ENCODE measurements at places on chromosomes 12 and 14.
A peak's percentile ranks its signal among the peaks of the same experiment; 100 is the strongest.

DNA sequence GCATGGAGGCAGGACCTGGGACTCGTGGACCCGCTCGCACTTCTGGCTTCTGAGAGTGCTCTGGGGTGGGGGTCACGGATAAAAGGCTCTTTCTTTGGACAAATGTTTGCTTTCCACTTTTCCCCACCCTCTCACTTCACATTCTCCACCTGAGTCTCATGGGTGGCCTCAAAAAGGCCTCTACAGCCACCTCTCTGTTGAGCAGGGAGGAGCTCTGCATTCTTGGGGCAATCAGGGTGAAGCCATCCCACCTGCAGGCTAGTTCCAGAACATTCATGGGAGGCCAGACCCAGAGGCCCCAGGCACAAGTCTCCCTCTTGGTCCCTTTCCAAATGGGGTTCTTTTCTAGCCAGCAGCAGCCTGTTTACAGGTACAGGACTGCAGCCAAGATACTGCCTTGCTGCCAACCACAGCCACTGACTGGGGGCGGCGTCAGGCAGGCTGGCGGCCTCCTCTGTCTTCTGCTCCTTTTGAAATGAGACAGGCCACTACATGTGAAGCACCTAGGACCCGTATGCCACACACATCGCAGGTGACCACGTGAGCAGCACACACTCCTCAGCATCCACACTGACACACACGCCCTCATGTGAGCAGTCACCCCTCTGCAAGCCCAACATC lies 18.2 kb upstream of the CEBPE start:
- DNase-seq, result no peak

DNA sequence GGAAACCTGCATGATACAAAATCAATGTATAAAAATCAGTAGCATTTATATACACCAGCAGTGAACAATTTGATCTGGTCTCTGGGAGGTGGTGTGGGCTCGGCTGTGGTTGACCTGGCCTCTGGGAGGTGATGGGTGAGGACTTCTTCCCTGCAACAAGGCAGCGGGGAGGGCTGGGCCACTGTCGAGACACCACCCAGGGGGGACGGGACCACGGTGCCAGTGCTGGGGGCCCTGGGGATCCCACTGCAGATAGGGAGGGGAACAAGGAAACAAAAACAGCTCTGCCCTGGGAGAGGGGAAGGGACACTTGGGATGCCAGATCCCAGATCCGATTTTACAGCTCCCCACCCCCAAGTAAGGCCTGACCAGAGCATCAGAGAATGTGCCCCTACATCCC lies 189.6 kb upstream of the SFSWAP start:
- no peak for DNase-seq

DNA sequence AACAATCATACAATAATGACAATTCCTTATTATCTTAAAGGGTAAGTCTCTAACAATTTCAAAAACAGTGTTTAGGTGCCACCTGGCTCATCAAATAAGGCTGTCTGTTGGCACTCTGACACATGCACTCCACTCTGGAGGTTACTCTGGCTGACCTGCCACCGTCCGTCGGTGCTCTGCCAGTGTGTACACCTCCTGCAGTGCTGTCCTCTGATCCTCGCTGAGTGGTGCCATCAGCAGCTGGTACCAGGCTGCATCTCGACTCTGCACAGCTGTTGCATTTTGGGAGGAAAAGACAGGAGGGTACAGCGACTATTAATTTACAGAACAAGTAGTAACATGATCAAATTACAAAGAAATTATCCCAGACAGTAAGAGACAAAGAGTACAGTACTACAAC lies 63.9 kb downstream of the IPO8 start:
- no peak for DNase-seq

- DNase-seq, result peak; percentile 42
Observed at GRCh38 chr12:12705838-12706520, 10.0 kb upstream of the GPR19 start.

GRCh38 chr12:128810182-128811127 lies 13.3 kb downstream of the SLC15A4 start:
- DNase-seq, result no peak

DNA sequence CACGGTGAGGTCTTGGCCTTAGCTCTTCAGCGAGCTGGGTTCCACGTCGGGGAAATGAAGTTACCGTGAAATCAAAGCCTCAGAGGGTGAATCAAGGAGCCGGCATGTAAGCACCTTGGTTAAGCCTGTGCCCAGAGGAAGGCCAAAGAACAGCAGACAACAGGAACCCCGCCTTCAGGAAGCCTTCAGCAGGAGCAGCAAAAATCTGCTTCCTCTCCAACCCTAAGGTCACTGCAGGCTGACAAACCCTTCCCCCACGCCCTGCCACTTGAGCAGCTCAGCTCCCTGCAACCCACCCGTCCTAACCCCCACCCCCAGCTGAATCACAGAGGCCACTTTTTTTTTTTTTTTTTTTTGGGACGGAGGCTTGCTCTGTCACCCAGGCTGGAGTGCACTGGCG lies 72.9 kb upstream of the LTA4H start:
- DNase-seq, result no peak
